ENCODE measurements at places on chromosomes 2 and 18.
A peak's percentile ranks its signal among the peaks of the same experiment; 100 is the strongest.

DNA sequence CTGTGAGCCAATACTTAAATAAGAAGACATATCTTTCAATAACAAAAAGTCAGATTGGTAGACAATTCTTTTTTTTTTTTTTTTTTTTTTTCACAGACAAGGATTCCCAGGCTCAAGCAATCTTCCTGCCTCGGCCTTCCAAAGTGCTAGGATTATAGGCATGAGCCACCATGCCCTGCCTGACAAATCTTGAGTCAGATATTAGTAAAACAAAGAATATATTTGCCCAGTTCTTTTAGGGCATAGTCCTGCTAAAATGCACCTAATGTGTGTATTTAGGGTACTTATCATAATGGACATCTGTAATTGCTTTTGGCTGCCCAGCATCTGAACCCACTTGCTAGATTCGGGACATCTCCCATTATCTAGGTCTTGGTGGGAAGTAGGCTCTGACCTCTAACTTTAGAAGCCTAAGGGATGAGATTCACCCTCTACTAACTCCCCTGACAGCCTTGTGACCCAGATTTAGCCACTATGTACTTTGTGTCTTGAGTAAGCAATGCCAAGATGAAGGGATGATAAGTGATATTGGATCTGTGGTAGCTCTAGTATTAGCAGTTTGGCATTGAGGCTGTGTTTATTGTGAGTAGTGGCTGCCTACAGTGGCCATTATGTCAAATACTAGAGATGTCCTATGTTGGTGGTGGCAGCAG, 18.5 kb upstream of the PSME4 start:
- no peak for DNase-seq

GRCh38 chr2:201049455-201049854, 22.0 kb downstream of the HYCC2 start:
- DNase-seq = no peak

DNA sequence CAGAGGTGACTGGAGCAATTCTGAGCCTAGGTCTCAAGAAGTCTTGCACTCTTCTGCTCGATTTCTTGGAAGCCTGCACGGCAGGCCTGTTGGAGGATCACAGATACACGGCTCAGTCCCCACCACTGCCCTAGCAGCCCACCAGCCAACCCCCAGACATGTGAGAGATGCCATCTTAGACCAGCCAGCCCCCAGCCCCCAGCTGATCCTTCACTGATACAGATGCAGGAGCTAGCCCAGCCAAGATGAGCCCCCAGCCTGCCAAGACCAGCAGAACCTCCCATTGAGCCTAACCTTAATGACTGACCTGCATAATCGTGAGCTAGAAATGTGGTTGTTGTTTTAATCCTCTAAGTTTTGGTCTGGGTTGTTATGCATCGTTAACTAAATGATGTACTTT, 47.5 kb downstream of the INHBB start:
- DNase-seq = no peak

DNA sequence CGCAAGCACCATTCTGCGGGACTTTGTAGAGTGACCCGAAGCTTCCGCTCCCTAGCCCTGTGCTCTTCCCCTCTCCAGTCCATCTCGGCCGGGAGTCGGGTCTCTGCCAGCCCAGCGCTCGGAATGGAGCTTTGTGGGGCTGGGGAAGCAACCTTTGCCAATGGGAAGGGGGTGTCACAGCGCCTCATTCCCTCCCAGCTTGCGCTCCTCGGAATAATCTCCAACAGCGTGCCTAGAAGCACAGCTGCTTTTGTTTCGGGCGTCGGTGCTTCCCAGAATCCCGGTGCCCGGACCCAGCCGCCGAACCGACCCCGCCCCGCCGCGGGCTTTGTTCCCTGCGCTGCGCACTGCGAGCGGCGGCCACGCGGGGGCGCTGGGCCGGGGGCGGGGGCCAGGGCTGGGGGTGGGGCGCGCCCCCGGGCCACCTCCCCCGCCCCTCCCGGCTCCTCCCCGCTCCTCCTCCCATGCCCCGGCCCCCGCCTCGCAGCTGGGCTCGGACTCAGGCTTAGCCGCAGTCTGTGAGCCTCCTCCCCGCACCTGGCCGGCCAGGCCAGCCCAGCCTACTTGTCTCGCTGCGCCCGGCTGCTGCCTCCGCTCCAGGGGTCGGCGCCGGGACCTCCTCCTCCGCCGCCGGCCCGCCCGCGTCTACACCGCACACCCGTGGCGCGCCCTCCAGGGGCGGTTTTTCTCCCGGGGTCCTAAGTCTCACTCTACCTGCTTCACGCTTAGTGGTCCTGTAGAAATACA, 77.7 kb upstream of the SMAD2 start:
- DNase-seq = peak; percentile 24

DNA sequence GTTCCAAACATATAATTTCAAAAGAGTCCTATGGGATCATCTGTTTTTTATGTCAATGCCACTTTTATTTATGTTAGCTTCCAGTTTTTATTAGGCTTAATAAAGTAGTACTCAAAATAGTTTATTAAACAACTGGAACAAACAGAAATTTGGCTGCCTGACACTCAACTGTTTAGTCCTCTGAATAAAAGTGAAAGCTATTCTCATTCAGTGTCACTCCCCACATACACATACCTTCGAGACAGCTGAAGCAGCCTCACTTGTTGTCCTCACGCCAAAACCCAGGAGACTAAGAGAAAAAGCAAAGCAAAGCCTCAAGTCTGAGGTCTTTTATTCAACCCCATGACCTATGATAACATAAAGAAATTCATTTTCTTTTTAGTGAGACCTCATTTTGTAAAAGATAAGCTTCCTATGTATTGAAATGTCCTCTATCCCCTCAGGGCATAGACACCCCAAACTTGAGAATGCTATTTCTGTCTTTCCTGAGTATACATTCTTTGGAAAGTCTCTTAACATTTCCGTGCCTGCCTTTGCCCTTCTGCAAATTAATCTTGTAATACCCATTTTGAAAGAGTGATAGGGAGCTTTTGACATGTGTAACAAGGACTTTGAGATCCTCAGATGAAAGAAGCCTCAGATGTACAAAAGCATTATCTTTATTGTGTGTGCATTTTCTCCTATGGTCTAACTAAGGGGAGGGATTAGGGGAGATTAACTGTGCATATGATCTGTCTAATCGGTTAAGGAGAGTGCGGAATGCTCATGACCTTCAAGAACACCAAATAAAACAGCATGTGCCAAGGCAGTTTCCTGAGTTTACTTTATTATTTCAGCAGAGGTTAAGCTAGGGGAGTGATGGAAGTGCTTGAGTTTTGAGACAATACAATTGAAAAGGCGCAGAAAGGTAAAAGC, 1523.7 kb upstream of the PIK3C3 start:
- DNase-seq = no peak

- DNase-seq = no peak
These were observed 194.7 kb downstream of the RAB3GAP1 start for GRCh38 chr2:135246711-135247270.

GRCh38 chr2:66566726-66567399, 131.9 kb downstream of the MEIS1 start:
- DNase-seq = no peak

- no peak for DNase-seq
These were observed 21.5 kb downstream of the NAB1 start for GRCh38 chr2:190670182-190670946.

- DNase-seq = no peak
These were observed 60.2 kb downstream of the CHRNA1 start for GRCh38 chr2:174704061-174704460.

DNA sequence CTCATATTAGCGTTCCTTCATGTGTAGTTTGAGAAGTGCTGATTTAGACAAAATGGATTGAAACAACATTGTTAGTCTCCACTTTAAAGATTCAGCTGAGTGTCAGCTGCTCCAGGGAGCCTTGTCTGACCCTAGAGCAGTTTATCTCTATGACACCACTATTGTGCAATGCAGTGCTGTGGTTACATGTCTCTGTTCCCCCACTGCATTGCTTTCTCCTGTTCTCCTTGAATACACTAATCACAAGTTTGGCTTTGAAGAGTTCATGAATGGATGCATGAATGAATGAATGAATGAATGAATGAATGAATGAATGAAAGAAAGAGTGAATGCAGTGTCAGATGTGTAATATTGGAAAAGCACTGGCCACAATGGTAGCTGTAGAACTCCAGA, 38.3 kb downstream of the GCG start:
- DNase-seq = no peak

GRCh38 chr2:33145459-33145858, 198.7 kb downstream of the LTBP1 start:
- no peak for DNase-seq

- no peak for DNase-seq
These were observed 395.6 kb upstream of the TRIB2 start for GRCh38 chr2:12320991-12321641.

- DNase-seq = no peak
These were observed 369.3 kb upstream of the VRK2 start for GRCh38 chr2:57677296-57677695.

DNA sequence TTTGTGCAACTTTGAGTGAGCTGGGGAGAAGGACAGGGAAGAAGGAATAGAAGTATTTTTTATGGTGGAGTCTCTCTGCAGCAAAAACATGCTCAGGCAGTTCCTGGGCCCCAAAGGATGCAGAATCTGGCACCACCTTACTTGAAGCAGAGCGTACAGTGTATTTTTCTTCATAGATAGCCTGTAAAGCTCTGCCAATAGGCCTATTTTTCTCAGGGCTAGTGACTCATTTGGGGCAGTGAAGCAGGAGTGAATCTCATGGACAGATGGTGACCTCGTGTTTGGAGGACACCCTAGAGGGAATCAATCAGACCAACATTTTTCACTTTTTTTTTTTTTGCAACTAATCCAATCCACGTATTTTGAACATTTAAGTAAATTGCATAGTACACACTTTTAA, 268.1 kb upstream of the CXCR4 start:
- DNase-seq = no peak

GRCh38 chr2:151260573-151261230, 961 bp downstream of the RBM43 start:
- no peak for DNase-seq

- no peak for DNase-seq
These were observed 3.0 kb upstream of the CEP68 start for GRCh38 chr2:65053199-65053598.

DNA sequence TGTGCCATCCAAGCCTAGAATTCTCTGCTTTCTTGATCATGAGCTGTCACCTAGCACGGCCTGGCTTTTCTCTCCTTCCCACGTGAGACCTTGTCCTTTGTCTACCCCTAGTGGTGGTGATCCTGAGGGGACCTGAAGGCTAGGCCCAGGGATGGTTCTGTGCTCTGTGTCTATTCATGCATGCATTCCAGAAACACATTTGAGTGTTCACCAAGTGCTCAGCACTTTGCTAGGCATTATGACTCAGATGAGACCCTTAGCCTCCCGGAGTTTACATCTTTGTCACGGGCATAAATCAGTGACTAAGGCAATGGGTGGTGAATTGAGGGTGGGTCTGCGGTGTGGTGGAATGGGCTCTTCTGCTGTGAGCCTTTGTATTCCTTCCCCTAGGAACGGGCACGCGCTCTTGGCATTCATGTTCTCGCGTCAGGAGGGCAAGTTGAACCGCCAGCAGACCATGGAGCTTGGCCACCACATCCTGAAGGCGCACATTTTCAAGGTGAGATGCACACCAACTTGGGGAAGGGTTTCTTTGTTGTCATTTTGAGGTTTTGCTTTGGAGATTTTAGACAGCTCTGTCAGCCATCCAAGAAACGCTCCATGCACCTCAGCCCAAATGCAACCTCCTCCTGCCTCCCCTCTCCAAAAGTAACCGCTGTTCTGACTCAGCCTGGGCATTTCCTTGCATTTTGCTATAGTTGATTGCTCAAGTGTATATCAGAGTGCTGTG, 100.9 kb downstream of the WDSUB1 start:
- no peak for DNase-seq

- no peak for DNase-seq
These were observed 245.5 kb upstream of the KCNJ3 start for GRCh38 chr2:154452906-154453493.

DNA sequence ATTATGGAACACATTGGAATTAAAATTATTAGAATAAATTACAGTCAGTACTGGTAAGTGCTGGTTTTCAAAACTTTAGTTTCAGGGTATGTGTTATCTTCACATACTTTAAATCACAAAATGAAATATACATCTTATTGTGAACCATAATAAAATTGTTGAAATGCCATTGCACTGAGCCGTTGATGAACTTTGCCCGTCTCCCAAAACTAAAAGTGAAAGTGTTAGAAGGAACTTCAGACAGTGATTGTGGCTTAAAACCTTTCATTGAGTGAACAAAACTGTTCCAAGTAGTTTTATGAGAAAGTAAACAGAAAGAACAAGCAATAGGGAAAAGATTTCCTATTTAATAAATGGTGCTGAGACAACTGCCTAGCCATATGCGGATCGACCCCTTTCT, 811.6 kb downstream of the PLCL1 start:
- DNase-seq = no peak

- DNase-seq = no peak
These were observed 237.3 kb upstream of the KLHL14 start for GRCh38 chr18:33010149-33010548.

DNA sequence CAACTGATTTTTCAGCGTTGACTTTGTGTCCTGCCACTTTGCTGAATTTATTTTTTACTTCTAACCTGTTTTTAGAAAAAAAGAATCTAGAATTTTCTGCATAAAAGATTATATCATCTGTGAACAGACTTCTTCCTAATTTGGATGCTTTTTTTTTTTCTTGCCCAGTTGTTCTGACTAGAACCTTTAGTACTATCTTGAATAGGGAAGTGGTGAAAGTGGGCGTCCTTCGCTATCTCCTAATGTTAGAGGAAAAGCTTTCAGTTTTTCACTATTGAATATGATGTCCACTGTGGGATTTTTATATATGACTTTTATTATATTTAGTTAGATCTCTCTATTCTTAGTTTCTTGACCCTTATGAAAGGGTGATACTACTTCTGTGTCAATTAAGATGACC, 25.7 kb upstream of the KCNJ13 start:
- no peak for DNase-seq

DNA sequence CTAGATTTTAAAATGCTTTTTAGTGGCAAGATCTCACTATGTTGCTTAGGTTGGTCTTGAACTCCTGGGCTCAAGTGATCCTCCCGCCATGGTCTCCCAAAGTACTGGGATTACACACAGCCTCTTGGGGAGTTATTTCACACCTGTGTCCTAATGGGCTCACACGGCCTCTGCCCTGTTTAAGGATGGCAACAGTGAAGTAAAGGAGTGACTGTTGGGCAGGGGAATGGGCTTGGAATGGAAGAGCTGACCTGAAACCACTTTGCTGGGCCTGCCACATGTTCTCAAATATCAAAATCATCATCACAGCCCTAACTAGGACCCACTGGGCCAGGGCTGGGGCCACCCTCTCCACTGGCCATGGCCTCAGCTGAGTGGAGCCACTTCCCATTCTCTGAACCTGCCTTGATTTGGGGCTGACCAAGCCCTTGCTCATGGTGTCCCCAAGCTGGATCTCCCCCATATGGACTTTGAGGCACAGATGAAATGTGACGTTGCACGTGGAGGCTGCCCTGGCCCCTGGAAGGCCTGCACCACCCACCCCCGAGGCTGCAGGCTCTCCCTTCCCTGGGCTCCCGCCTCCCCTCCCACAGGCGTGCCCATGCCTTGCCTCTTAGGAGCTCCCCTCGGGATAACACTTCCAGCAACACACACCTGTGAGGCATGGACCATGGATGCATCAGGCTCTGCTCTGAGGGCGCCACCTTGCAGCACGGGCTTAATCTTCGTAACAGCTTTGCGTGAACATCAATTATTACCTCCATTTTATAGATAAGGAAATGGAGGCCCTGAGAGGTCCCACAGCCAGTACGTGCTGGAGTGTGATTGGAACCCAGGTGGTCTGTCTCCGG, 71.8 kb upstream of the SMAD7 start:
- DNase-seq = no peak

- no peak for DNase-seq
These were observed 82.1 kb upstream of the POMC start for GRCh38 chr2:25250331-25251070.

Data from stimulated activated naive CD4-positive, alpha-beta T cell treated with Interleukin-2 at 50 U/mL for 16 hours (primary cell).